ENCODE measurements at places on chromosomes 6 and 20.

DNA sequence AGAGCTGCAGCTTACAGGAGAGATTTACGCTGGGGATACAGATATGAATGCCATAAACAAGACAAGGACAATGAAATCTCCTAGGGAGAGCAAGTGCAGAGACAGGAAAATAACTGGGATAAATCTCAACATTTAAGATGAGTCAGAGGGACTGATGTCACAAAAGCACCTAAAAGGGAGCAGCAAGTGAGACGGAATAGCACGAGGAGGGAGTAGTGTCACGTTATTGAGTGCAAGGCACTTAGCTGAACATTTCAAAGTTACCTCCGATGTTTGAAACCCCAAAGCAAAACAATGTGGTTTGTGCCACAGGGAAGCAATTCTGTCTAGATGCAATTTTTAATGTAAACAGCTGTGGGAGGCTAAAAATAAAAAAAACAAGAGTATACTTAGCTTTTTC is 1131.7 kb upstream of the EYS start:
- DNase-seq: no peak

- no peak for DNase-seq
These were observed 15.6 kb downstream of the ULBP1 start for GRCh38 chr6:149979293-149979692.

DNA sequence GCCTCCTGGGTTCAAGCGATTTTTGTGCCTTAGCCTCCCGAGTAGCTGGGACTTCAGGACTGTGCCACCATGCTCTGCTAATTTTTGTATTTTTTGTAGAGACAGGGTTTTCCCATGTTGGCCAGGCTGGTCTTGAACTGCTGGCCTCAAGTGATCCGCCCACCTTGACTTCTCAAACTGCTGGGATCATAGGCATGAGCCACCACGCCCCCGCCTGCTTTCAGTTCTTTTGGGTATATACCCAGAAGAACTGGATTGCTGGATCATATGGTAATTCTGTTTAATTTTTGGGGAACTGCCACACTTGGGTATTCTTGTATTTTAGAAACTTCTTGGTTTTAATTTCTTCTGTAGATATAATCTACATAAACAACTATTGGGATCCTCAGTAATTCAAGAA is 17.0 kb downstream of the CDS2 start:
- no peak for DNase-seq

DNA sequence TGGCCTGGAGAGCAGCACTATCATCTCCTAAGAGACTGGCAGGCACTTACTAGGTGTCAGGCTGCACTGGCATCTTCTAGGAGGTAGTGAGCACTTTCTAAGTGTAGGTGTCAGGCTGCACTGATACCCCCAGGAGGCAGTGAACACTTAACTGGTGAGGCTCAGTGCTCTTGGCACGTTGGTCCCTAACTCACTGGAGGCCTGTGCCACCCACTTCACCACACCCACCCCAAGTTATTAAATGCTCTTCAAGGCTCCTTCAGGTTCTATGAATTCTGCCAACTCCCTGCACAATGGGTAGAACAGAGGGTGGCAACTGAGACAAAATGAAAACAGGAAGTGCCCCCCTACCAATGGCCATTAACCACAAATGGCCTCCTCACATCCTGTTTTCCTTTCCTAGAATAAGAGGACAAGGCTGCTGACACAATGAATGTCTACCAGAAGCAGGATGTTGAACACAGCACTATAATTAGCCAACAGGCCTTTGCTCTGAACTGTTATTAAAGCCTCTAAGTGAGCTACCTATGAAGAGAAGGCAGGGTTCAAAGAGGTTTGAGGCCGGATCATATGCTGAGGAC is 29.4 kb downstream of the NCOA5 start:
- DNase-seq: peak; percentile 30
